Left renal cortex interstitium (tissue), 4 donors: ENCODE measurements at places on chromosomes 11 and 22. TPM values are rescaled to one million over a fixed set of nuclear protein-coding genes. Genes with fewer than 3 reads are reported as not detected.

Gene TMPRSS13
- polyA plus RNA-seq, result 0.69 TPM

DNA sequence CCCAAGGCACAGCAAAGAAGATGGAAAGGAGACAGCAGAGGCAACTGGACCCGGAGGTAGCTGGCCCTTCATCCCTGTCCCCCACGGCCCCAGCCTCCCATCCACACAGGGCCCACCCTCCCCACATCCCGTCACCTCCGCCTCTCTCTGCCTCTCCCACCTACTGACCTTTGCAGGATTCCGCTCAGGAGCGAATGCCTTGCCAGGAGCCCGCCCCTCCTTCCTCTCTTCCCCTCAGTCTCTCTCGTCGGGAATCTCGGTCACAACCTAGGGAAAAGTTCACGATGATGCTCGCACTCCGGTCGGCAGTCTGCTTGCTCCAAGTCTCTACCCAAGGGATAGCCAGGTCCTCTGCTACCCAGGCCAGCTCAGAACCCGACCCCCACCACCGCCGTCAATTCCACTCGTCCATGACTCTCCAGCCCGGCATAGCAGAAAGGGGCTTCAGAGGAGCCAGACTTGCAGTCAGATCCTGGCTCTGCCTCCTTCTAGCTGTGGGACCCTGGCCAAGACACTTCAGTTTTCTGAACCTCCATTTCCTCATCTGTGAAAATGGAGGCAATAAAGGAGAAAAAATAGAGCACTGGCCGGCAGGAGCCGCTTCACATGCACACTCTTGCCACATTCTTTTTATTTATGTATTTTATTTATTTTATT lies 10.2 kb downstream of the AHNAK start:
- no peak for DNase-seq

- DNase-seq, result no peak
These were observed 216.6 kb upstream of the NARS2 start for GRCh38 chr11:78791254-78791653.

DNA sequence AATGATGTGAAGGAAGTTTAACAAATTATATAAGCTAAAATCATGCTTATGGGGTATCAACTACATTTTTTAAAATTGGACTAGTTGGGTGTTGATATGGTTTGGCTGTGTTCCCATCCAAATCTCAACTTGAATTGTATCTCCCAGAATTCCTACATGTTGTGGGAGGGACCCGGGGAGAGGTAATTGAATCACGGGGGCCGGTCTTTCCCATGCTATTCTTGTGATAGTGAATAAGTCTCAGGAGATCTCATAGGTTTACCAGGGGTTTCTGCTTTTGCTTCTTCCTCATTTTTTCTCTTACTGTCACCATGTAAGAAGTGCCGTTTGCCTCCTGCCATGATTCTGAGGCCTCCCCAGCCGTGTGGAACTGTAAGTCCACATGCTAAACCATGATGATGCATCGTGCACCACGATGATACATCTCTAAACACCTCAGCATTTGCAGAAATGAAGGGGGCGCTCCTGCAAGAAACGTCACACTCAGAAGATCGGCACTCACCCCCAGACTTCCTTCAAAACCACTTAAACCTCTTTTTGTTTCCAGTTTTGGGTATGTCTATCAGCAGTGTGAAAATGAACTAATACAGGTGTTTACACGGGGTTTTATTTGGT lies 340.0 kb downstream of the SHANK2 start:
- DNase-seq, result no peak

GRCh38 chr22:41445129-41446056 lies 1.2 kb downstream of the TOB2 start:
- no peak for DNase-seq

- DNase-seq, result no peak
These were observed 11.4 kb upstream of the DENND5A start for GRCh38 chr11:9276571-9276970.

DNA sequence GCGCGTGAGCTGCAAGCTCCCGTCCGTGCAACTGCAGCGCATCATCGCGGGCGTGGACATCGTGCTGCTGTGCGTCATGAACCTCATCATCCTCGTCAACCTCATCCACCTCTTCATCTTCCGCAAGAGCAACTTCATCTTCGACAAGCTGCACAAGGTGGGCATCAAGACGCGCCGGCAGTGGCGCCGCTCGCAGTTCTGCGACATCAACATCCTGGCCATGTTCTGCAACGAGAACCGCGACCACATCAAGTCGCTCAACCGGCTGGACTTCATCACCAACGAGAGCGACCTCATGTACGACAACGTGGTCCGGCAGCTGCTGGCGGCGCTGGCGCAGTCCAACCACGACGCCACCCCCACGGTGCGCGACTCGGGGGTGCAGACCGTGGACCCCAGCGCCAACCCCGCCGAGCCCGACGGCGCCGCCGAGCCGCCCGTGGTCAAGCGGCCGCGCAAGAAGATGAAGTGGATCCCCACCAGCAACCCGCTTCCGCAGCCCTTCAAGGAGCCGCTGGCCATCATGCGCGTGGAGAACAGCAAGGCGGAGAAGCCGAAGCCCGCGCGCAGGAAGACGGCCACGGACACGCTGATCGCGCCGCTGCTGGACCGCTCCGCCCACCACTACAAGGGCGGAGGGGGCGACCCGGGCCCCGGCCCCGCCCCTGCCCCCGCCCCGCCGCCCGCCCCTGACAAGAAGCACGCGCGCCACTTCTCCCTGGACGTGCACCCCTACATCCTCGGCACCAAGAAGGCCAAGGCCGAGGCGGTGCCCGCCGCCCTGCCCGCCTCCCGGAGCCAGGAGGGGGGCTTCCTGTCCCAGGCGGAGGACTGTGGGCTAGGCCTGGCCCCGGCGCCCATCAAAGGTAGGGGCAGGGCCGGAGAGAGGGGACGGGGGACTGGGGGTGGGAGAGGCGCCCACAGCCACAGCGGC lies 7.3 kb downstream of the PANX2 start:
- DNase-seq, result no peak

Gene OR51B2
- not detected for polyA plus RNA-seq

DNA sequence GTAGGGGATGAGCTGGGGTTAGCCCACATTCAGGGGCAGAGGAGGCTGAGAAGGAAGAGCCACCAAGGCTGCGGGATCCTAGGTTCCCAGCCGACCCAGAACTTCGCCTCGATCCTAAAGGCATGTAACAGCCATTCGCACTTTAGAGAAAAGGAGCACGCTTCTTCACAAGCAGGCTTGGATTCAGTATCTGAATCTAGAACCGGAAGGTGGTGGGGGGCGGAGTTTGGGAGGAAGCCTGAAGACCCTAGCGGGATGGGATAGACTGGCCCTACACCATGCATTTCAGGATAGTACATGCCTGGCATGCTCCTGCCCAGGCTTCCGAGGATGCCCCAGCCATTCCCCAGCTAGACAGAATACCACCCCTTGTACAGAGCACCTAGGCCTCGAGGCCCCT lies 4.4 kb downstream of the SCARF2 start:
- DNase-seq, result no peak

- DNase-seq, result no peak
These were observed 253.3 kb downstream of the KIRREL3 start for GRCh38 chr11:126747315-126747714.

DNA sequence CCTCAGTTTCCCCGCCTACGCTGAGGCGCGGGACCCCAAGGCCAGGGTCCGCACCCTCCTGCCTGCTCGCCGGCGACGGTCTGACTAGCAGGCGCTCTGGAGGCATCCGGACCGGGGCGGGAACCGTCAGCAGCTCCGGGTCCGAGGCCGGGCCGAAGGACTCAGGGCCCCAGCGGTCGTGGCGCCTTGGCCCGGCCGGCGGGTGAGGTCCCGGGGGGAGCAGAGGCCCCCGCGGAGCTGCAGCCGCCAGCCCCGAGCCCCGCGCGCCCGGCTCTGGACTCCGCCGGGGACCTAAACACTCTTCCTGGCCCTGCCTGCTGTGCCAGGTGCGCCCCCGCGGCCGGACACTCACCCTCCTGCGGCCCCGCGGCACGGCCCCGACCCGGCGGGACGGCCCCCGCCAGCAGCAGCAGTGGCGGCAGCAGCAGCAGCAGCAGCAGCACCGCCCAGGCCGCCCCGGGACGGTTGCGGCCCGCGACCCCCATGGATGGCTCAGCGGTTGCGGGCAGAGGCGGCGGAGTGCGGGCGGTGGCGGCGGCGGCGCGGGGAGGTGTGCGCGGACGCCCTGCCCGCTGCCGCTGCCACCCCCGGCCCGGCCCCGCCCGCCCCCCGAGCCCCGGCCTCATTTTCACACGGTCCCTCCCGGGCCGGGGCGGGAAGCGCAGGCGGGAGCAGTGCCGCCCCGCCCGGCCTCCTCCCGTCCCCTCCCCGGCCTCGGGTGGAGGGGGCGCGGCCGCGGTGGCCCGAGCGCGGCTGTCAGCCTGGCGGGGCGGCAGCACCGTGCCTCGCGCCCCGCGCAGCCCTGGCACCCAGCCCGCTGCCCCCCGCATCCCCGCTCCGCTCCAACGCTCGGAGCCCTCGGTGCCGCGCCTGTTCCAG lies at the start of gene SCUBE2:
TSS of gene SCUBE2 (minus strand) at position 556 of the 879 bp plus-strand sequence. CDS start at position 485, 71 bp downstream.
- no peak for DNase-seq

- DNase-seq, result no peak
These were observed 311.4 kb downstream of the DYNC2H1 start for GRCh38 chr11:103420593-103420992.

DNA sequence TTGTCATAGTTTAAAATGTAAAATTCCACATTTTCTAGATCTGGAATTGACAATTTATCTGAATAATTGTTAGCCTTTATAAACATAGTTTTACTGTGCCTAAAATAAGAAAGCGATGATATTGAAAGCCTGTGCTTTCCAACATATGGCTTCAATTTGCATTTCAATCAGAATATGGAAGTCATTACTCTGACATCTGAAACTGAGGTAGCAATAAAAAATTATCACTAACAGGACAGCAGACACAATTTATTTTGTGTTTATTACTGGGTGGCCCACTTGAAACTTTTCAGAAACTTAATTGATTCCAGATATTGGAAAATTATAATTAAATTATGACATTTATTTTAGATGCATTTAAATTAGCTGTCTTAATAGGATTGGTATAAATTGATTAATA lies 78.5 kb downstream of the TMEM135 start:
- DNase-seq, result no peak

Gene SPI1
- polyA plus RNA-seq, result 5.5 TPM

Gene PKP3
- polyA plus RNA-seq, result 8.4 TPM

Gene SYT7
- 5.9 TPM for polyA plus RNA-seq

- no peak for DNase-seq
These were observed 12.7 kb downstream of the TRMU start for GRCh38 chr22:46348099-46348695.
